ENCODE measurements at places on chromosomes 5 and 9. TPM values are rescaled to one million over a fixed set of nuclear protein-coding genes. Genes with fewer than 3 reads are reported as not detected.
A peak's percentile ranks its signal among the peaks of the same experiment; 100 is the strongest.

- DNase-seq: no peak
These were observed 32.0 kb downstream of the MAN2A1 start for GRCh38 chr5:109721741-109722140.

DNA sequence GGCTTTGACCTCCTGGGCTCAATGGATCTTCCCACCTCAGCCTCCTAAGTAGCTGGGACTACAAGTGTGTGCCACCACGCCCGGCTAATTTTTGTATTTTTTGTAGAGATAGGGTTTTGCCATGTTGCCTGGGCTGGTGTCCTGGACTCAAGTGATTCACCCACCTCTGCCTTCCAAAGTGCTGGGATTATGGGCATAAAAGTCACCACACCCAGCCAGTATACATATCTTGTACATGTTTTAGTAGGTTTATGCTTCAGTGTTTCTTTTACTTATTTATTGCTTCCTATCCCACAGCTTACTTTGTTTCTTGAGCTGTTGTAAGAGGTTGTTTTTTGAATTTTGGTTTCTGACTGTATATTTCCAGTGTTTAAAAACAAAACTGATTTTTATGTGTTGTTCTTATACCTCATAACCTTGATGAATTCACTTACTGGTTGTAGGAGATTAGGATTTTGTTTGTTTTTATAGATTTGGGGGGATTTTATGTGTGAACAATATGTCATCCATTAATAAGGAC lies 12.9 kb downstream of the FBXW5 start:
- DNase-seq: no peak

DNA sequence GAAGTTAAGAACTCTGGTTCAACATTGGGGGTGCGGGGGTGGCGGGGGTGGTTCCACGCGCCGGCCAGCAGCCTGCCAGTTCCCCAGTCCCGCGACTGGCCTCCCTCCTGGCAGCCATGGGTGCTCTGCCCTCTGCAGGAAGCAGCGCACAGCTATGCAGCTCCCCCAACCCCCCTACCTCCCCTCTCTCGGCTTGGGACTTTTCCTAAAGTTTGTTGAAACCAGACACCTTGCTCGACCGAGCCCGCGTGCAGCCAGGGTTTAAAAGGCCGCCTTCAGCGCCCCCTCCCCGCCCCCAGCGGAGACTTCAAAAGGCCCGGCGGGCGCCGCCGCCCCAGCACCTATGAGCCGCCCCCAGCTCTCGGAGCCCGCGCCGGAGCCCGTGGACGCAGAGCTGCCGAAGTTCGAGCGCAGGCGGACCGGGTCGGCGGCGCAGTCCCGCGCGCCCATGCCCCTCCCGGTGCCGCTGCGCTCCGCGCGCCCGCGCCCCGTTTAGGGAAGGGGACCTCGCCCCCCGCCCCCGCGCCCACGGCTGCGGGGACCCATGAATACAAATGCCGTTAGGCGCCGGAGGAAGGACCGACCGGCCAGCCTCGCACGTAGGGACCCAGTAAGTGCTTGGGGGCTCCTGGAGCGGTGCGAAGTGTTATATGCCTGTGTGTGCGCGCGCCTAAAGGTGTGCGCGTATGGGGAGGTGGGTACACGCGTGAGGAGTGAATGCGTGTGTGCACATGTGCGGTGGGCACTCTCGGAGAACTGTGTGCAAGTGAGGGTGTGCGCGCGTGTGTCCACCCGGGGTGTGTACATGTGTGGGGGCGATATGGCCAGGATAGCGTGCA lies 1.4 kb upstream of the COL27A1 start:
- no peak for DNase-seq

DNA sequence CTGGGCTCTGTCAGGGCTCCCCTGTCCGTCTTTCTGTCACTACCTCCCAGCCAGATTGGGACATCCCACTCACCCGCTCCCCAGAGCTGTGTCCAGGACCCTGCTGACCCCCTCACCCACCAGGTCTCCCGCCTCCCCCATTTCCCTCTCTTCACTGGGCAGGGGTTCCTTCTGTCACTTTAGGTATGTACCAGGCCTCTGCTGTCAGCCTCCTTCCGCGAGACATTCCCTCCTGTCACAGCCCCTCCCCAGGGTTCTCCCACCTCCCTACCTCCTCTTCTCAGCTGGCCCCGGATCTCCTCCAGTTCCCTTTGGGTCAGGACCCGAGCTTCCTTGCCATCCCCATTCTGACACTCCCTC lies 488 bp downstream of the POLR1E start:
- no peak for DNase-seq

GRCh38 chr5:62208218-62208852 lies 97.7 kb upstream of the KIF2A start:
- no peak for DNase-seq

DNA sequence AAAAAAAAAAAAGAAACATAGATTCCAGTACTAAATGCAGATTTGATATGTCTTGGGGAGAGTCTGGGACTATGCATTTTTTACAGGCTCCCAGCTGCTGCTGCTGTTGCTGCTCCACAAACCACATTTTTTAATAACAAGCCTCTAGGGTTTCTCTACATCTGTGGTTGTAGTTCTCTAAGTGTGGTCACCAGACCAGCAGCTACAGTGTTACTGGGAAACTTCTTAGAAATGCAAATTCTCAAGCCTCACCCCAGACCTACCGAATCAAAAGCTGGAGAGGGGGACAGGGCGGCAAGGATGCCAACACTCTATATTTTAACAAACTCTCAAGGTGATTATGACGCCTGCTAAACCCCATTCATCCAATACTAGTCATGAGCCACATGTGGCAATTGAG lies 293.4 kb upstream of the PTGER4 start:
- DNase-seq: no peak

GRCh38 chr5:145283141-145283810 lies 551.9 kb downstream of the PRELID2 start:
- DNase-seq: peak; percentile 75

- peak; percentile 6 for DNase-seq
These were observed 29.8 kb downstream of the OLFM1 start for GRCh38 chr9:135117281-135117680.

GRCh38 chr9:134566196-134566847 lies 75.3 kb upstream of the COL5A1 start:
- no peak for DNase-seq

- DNase-seq: no peak
These were observed 168.4 kb upstream of the MPDZ start for GRCh38 chr9:13447843-13448422.

DNA sequence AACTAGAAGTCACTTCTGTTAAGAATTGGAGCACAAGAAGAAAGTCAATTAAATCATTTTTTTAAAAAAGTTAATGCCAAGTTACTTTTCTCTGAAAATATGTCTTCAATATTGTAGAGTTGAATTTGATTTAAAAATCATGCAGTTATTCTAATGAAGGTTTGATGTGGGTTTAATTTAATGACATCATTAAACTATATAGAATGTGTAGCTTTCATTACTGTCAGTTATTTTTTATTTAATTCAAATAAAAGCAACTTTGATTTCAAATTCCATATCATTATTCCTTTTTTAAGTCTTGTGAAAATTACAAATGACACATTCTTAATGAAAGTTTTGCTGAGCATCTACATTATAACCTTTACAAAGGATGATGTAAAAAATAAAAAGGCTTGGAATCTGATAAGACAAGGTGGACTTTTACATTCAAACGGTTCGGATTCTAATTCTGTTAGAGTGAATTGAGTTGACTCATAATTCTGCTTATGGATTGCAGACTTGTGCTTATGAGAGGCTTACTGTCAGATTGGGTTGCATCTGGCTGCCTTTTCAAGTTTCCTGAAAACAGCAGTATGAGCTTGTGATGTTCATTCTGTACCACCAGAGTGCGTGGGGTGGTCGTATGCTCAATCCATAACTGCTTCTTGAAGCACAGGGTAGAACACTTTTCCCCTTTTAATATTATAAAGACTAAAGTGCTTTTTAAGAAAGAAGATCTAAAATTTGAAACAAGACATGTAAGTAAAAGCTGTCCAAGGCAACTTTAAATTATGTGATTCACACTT lies 253.0 kb upstream of the ARRDC3 start:
- no peak for DNase-seq

DNA sequence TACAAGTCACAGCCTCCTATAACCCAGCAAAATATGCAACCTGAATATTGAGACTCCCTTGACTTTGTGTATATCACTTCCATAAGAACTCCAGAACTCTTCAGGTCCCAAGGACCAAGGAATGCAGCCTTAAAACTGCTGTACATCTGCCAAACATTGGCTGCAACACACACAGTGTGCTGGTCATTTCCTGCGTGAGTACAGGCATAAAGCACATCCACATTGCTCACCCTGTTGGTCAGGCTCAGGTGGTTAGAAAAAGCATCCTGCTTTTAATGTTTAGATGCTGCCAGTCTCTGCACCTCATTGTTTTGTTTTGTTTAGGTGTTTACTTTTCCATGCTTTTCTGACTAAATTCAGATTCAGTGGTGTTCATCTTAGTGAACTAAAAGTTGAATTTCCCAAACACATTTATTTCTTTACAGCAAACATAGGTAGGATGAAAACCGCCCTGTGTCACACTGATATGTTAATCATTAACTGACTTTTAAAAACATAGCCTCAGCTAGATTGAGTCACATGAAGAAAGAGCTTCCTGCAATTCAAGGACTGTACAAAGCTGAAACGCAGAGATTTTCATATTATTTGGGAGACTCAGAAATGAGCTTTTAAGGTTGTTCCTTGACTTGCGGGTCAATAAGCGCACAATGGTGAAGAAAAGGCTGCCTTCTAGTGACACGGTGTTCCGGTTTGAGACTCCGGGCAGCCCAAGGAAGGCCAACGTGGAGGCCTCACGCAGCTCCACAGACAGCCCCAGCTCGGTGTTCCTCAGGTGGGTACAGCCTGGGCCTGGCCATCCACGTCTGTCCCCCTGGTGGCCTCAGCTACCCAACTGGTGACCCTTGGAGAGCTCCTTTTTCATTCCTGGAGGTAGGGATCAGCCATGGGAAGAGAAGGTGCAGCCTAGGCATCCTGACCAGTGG lies 52.2 kb upstream of the GRAMD2B start:
- DNase-seq: peak; percentile 50

- DNase-seq: no peak
These were observed 218.7 kb downstream of the ARRDC3 start for GRCh38 chr5:91164424-91164823.

DNA sequence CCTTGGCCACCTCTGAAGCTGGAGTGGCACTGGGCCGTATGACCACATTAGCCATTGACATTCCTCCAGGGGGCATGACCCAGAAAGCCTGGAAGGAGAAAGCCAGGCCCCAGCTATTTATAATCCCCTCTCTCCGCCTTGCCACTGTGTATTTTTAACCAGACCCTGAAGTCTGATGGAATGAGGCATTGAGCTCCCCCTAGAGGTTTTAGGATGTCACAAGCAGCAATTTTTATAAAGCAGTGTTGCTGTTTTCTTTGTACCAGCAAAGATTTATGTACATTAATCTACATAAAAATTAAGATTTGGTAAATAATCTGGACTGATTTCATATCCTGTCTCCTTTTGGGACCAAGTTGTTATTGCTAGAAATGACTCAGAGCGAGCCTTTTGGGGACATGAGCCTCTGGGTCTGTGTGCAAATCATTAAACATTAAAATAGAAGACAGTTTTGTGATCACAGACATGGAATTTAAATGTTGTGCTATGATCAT lies 127.1 kb downstream of the TRIO start:
- peak; percentile 70 for DNase-seq

DNA sequence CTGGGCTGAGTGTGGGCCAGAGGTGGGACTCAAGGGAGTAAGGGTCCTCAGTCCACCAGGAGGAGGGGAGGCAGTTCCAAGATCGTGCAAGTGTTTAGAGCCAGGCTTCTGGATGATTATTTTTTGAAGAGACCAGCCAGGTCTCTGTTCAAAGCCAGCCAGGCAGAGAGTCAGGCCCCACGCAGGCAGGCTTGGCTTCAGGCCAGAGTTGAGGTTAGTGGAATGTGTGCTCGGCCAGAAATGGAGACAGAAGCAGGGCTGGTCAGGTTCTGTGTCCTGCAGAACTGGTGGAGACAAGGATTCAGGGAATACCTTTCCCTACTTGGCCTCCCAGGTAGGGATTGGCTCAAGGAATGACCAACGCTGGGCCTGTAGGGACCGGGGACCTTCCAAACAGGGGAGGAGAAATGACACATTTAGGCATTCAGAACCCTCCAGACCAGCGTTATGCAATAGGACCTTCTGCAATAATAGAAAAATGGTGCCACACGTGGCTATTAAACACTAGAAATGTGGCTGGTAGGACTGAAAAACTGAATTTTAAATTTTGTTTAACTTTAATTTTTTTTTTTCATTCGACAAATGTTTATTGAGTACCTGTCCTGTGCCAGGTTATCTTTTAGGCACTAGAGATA lies 106.2 kb downstream of the CMYA5 start:
- DNase-seq: peak; percentile 46

GRCh38 chr9:96604004-96604319 lies 15.7 kb downstream of the CDC14B start:
- no peak for DNase-seq

DNA sequence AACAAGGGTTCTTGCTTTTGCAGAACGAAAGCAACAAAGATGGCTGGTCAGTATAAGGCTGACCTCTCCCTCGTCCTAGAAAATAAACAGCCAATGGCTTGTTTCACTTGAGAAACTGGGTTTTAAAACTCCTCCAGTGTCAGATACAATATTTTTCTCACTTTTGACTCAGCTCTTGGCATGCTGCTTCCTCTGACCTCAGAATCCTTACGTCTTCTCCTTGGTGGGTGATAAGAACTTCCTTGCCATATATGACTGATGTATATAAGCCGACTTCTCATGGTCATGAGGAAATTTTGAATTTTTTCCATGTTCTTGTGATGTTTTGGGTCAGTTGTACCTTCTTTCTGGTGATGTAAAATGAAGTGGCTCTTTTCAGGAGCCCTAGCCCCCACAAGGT lies 3.8 kb downstream of the ZNF618 start:
- DNase-seq: no peak

- no peak for DNase-seq
These were observed 65.7 kb downstream of the DENND1A start for GRCh38 chr9:123864251-123864650.

DNA sequence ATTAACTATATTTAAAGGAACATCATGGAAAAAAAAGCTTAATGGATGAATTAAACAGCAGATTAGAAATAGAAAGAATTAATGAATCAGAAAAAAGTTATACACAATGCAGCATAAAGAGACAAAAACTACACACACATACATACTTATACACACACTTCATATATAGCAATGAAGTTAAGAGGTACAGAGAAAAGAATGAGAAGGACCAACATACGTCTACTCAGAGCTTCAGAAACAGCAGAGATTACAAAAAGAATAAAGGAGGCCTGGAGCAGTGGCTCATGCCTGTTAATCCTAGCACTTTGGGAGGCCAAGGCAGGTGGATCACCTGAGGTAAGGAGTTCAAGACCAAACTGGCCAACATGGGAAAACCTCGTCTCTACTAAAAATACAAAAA lies 133.9 kb upstream of the TNPO1 start:
- no peak for DNase-seq

GRCh38 chr9:136923881-136924280 lies 20.7 kb downstream of the FBXW5 start:
- DNase-seq: no peak

SLC36A3 gene
- total RNA-seq: not detected

TAF1L gene
- not detected for total RNA-seq

CD74 gene
- total RNA-seq: not detected

CDH10 gene
- 0.33 TPM for total RNA-seq

CDH18 gene
- not detected for total RNA-seq

ZFP37 gene
- 3.5 TPM for total RNA-seq

KCNV2 gene
- not detected for total RNA-seq
